ENCODE measurements at places on chromosomes 16 and 17. TPM values are rescaled to one million over a fixed set of nuclear protein-coding genes. Genes with fewer than 3 reads are reported as not detected.

Gene PRCD
- 24.4 TPM for polyA plus RNA-seq

Gene ST6GALNAC2
- polyA plus RNA-seq: 0.68 TPM

Gene NXPH3
- not detected for polyA plus RNA-seq

Gene ST3GAL2
- polyA plus RNA-seq: 9.7 TPM

Gene CCL3
- polyA plus RNA-seq: 1.2 TPM

Gene ITGAL
- 51.9 TPM for polyA plus RNA-seq

Gene DCTPP1
- 137 TPM for polyA plus RNA-seq

Gene COG7
- 7.1 TPM for polyA plus RNA-seq

Gene TP53TG3F
- polyA plus RNA-seq: not detected

Gene WNT3
- polyA plus RNA-seq: 0.14 TPM

Gene SHCBP1
- polyA plus RNA-seq: 1.6 TPM

Gene TMEM132E
- polyA plus RNA-seq: 0.19 TPM

Gene TBC1D28
- polyA plus RNA-seq: not detected

Gene B3GNT9
- polyA plus RNA-seq: 0.45 TPM

Gene HOXB9
- not detected for polyA plus RNA-seq

Gene MYCBPAP
- polyA plus RNA-seq: 1.3 TPM

Gene SMG1
- polyA plus RNA-seq: 17.2 TPM

Gene KRT13
- polyA plus RNA-seq: not detected

Gene TAC4
- polyA plus RNA-seq: not detected

Gene KRTAP9-2
- not detected for polyA plus RNA-seq

Gene SNX20
- polyA plus RNA-seq: 44.6 TPM

Gene ARHGAP23
- polyA plus RNA-seq: not detected

Gene NOS2
- polyA plus RNA-seq: 0.21 TPM

Gene ZPBP2
- 0.84 TPM for polyA plus RNA-seq

Gene AIPL1
- polyA plus RNA-seq: not detected

Gene CBX2
- 0.26 TPM for polyA plus RNA-seq

Gene COPZ2
- polyA plus RNA-seq: 1.7 TPM

Gene PRSS8
- not detected for polyA plus RNA-seq

Gene NLRC5
- 134 TPM for polyA plus RNA-seq

Gene PPY
- not detected for polyA plus RNA-seq

Gene SOX9
- polyA plus RNA-seq: not detected

Gene SOST
- not detected for polyA plus RNA-seq

Gene KRTAP2-2
- polyA plus RNA-seq: not detected
